ENCODE measurements at places on chromosomes 6 and 20.

- no peak for DNase-seq
These were observed 11.2 kb upstream of the GRM1 start for GRCh38 chr6:146017672-146018071.

GRCh38 chr20:9877932-9878495, 39.1 kb upstream of the PAK5 start:
- DNase-seq: no peak

- no peak for DNase-seq
These were observed 34.7 kb upstream of the IGF2R start for GRCh38 chr6:159934181-159934580.

GRCh38 chr6:37492236-37492972, 7.3 kb downstream of the CCDC167 start:
- DNase-seq: no peak

DNA sequence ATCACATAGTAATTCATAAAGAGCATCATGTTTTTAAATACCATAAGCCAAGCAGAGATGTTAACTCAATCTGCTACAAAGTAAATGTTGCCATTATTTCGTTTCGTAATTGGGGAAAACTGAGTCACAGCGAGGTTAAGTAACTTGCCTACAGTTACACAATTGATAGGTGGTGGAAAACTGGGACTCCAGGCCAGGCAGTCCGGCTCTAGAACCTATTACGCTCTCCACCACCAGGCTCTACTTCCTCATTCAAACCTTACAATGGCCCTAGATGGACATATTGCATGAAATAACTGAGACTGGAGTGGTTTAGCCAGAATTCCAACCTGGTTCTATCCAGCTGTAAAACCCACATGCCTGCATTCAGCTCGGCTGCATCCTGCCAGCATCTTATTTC, 58.2 kb downstream of the LINC00237 start:
- DNase-seq: no peak

DNA sequence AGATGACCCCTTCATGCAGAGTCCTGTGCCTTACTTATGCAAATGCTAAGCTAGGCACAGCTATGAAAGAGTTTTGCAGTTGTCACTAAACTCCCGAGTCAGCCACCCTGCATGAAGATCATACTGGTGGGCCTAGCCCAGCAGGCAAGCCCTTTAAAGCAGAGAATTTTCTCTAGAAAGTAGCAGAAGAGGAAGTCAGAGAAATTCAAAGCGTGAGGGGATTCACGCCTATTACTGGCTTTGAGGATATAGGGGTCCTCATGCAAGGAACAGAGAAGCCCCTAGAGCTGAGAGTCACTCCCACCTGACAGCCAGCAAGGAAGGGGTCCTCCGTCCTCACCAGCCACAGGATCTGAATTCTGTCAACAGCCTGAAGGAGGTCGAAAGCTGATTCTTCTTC, 54.6 kb downstream of the MYB start:
- no peak for DNase-seq

- DNase-seq: no peak
These were observed 17.4 kb upstream of the SLCO4A1 start for GRCh38 chr20:62624719-62625453.

DNA sequence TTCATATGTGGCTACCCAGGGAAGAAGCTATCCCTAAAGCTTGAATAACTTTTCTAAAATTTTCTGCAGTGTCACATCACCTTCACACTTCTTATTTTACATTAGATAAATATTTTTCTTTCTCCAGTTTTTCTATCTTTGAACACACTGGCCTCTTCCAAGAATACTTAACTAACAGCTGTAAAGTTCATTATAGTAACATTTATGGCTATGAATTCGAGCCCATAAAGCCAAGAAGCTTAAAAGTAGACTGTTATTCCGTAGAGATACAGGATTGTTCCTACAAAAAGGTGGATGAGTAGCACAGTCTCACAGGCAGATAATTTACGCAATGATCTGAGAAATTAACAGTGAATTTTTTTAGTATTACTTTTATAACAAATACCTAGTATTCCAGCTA, 55.7 kb upstream of the BMP5 start:
- no peak for DNase-seq

DNA sequence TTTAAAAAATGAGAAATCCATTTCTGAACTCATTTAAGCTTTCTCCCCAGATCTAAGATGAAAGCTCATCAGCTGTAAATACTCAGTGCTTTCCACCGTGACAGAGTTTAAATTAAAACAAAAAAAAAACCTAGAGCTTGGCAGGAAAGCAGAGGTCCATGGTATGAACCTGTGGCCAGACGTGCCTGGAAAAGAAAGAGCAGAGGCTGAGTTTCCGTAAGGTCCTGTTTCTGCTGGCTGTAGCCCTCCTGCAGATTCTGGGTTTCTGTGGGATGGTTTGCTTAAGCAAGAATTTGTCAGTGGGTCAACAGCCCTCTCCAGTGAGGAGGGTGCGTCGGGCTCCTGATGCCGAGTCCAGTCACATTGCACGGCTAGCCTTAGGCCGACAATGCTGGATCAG, 383.2 kb downstream of the SAMD5 start:
- no peak for DNase-seq

DNA sequence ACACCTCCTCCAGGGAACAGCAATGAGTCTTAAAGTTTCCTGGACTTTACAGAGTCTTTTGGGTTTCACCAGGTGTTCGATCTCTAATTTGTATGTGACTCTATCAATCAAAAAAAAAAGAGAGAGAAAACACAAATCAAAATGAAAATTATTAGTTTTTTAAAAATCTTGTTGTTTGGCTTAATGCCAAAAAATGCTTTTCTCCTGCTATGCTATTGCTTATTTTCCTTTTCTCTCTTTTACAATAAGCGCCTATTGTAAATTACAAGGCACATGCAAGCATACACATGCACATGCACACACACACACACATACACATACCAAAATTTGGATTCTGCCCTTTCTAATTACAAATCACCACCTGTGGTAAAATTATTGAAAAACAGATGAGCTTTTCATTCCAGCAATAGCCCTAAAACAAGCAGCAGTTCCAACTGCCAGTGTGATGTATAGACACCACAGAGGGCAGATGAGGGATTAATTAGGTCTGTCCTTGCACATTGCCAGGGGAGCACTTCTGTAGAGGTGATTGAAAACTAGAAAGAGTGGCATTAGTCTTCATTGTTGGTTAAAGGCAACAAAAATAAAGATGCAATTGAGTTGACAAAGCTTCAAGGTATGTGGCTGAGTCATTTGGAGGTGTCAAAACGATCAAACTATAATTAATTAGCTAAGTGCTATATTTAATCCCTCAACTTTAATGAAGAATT, 631.7 kb downstream of the TFAP2B start:
- no peak for DNase-seq

- no peak for DNase-seq
These were observed 17.7 kb upstream of the MYB start for GRCh38 chr6:135163440-135163738.

DNA sequence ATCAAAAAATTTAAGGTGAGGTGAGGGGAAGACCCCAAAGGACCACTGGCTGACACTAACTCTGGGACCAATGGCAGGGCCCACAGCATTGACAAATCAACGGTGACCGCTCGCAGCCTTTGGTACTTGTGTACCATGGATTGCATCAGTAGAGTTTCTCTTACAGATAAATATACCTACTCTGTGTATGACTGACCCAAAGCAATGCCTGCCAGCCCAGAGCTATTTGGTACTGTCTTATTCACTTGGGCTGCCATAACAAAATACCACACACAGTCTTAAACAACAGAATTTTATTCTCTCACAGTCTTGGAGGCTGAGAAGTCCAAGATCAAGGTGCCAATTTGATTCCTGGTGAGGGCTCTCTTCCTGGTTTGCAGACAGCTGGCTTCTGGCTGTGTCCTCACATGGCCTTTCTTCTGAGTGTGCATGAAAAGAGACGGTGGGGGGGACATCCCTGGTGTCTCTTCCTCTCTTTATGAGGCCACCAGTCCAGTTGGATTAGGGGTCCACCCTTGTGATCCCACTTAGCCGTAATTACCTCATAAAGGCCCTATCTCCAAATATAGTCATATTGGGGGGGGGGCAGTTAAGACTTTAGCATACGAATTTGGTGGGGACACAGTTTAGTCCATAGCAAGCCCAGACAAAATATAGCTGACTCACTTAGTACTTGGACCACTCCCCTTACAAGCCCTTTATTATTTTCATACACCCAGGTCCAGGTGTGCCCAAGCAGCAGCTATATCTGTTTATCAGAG, 336.3 kb downstream of the CD83 start:
- DNase-seq: no peak

GRCh38 chr6:117329926-117330325, 64.6 kb downstream of the VGLL2 start:
- no peak for DNase-seq

DNA sequence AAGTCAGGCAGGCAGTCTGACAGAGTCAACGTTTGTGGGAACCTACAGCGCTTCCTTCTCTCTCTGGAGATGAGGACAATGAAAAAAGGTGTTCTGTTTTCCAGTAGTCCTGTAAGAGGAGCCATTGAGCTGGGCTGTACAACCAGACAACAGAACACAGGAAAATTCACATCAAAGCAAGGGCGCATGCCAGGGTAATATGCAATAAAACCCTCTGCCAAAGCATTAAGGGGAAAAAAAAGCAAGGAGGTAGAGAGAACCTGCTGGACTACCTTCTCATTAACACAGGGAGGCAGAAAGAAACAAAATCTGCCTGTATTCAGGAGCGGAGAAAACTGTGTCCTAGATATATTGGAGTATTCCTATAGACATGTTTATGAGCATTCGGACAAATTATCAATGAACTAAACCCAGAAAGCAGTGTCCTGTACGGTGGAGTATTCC, 1.3 kb downstream of the RNF24 start:
- DNase-seq: peak; percentile 73

GRCh38 chr6:12058172-12058961, 46.3 kb downstream of the HIVEP1 start:
- no peak for DNase-seq

- DNase-seq: no peak
These were observed 53.3 kb downstream of the APCDD1L start for GRCh38 chr20:58461899-58462298.

GRCh38 chr20:51641866-51642265, 99.3 kb upstream of the NFATC2 start:
- no peak for DNase-seq

- peak; percentile 26 for DNase-seq
These were observed 1163.6 kb upstream of the CITED2 start for GRCh38 chr6:140537834-140538705.

DNA sequence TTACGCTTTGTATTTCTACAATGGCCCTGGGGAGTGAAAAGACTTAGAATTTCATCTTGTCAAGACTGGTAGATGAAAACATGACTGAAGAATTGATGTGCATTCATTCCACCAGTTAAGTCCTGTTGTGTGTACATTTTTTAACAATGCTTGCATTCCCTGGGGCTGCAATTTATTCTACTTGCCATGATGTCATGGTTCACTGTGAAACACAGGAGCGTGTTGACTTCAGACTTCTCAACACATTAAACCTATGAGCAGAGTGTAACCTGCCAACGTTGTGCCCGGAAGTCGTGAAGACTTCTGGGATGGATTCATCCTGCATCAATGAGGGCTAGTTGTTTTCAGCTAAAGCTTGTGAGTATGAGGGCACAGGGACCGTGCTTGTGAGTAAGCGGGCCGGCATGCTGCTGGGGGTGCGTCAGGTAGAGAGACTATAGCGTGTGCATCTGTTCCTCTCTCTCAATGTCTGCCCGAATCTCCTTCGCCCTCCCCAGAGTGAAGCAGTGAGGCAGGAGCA, 26.3 kb upstream of the RIMS4 start:
- DNase-seq: no peak

- peak; percentile 67 for DNase-seq
These were observed 67.2 kb downstream of the RPP40 start for GRCh38 chr6:4936681-4937041.

- DNase-seq: peak; percentile 61
These were observed 619 bp downstream of the DAAM2 start for GRCh38 chr6:39792540-39793450.

DNA sequence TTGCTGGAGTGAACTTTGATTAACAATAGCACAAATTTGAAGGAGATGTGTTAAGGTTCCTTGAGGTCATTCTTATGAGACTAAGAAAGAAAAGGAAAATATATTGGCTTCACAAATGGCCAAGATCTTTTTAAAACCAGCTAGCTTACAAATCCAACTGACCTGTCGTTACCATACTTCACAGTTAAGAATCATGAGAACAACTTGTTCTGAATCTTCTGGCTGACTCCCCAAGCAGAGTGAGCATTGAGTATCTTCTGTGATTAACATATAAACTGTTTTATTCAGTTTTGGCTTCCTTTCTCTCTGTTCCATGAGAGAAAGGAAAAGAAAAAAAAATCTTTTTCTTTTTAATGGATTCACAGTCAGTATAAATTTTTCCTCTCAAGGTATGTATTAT, 277.1 kb downstream of the KHDC1L start:
- DNase-seq: no peak

GRCh38 chr6:57159127-57159526, 13.0 kb upstream of the BAG2 start:
- DNase-seq: no peak

DNA sequence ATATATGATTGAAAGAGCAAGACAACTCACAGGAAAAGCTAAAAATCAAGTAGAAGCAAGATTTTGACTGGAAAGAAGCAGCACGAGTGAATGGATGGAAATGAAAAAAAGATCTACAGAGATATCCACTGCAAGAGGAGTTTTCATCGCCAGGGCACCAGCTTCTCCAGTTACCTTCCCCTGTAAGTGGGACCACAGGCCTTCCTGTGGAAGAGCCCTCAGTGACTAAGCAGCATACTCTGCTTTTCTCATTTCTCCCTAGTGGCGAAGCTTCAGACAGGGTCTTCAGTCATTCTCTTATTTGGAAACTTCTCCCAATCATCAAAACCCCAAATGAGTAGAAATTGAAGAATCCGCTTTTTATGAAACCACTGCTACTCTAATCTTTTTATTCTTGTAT, 40.5 kb downstream of the ADGRB3 start:
- no peak for DNase-seq

DNA sequence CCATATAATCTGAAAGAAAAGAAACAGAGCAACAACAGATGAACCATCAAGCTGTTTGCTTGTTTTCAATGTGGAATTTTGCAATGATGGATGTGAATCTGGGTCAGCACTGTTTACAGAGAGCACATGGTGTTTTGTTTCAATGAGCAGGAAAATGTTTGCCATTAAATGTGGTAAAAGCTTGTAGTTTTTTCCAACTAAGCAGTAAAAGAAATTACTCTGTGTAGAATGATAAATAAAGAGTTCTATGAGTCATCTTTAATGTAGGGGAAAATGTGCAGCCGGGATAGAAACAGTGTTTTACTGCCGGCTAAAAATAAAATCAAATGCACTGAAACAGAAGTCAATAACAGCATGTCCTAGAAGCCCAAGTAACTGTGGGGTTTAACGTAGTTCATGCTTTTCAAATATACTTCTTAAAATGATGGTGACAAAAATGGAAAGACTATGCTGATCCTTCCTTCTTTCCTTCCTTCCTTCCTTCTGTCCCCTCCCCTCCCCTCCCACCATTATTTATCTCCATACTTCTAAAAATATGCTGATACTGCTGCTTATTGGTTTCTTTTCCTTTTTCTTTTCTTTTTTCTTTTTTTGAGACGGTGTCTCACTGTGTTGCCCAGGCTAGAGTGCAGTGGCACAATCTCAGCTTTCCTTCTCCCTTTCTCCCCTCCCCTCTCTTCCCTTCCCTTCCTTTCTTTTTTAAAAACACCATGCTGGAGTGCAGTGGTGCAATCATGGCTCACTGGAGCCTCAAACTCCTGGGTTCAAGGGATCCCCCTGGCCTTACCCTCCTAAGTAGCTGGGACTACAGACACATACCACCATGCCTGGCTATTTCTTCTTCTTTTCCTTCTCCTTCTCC, 6.3 kb upstream of the NAA20 start:
- DNase-seq: peak; percentile 78

Data from hippocampal formation (tissue), 2 donors.